ENCODE measurements at places on chromosomes 3 and 15. TPM values are rescaled to one million over a fixed set of nuclear protein-coding genes. Genes with fewer than 3 reads are reported as not detected.

Gene FBLN2
- 0.39 TPM for total RNA-seq

Gene CYP1A2
- not detected for total RNA-seq

Gene MEIS2
- total RNA-seq, result 11.5 TPM

Gene ST6GAL1
- 15.6 TPM for total RNA-seq

Gene KCNMB2
- not detected for total RNA-seq

- no peak for DNase-seq
Measured at GRCh38 chr15:22922003-22922402, 58.2 kb downstream of the CYFIP1 start.

DNA sequence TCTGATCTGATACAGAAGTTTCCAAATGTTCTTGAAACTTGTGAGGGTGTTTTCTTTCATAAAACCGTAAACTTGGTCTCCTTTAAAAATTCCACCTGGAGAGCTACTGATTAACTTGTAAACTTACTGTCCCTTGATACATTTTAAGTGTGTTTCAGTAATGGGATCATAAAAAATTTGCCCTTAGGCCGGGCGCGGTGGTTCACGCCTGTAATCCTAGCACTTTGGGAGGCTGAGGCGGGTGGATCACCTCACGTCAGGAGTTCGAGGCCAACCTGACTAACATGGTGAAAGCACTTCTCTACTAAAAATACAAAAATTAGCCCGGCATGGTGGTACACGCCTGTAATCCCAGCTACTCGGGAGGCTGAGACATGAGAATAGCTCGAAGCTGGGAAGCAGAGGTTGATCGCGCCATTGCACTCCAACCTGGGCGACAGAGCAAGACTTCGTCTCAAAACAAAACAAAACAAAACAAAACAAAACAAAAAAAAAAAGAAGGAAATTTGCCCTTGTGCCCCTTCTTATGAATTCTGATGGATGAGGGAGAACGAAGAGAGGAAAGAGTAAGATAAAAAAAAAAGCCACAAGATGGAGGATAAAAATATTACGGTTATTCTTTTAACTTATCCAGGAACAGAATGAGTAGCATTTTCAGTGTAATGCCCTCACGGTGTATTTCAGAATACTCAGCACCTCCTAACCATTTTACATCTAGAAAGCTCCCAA is 32.1 kb upstream of the AP4E1 start:
- DNase-seq, result no peak

GRCh38 chr3:47622671-47623461 is 44.2 kb upstream of the CSPG5 start:
- no peak for DNase-seq

DNA sequence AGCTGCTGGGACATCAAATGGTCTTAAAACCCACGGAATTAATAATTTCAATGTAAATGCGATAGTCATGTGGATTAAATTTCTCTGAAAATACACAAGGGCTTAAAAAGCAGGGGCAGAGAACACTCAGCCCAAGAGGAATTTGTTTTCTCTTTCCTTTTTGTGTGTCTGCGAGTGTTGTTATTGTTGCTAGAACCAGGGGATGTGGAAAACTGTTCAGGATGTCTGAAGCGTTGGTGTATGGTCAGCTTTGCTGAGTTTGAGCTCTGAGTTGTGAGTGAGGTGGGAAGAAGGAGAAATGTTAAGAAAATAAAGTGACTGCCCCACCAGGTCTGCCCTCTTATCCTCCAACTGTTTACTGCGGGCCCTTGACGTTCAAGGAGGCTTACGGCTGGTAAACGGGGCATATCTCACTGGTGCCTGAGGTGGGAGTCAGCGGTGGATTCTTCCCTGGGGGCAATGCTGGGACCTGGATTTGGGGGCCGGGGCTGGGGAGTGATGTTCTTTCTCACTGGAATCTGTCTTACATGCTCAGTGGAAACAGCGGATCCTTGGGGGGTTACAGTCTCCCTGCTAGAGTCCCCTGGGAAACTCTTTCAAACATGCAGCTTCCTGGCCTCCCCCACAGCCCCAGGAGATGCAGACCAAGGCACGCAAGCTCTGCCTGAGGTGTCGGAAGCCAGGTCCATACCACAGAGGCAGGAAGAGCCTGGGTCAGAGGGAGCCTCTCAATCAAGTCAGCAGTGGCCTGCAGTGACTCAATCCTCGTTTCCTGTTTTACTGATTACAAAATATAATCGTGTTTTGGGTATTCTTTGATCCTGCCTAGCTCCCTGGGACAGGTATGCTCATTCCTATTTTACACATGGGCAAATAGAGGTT is 41.8 kb downstream of the ITGA11 start:
- DNase-seq, result no peak

DNA sequence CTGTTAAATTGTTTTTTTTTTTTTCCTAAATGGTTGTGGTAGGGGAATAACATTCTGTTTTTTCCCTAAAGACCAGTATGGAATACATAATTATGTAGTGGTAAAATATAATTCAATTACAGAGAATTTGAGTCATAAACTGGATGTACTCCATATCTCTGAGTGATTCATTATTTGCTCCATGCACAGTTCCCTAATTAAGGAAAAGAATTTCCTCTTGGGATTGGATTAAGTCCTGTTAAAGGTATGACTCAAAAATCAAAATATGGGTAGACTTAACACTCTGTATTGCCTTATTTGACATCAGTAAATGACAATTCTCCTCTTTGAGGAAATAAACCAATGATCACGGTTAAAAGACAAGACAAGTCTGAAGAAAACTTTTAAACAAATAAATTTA is 78.0 kb upstream of the KCNH8 start:
- no peak for DNase-seq

DNA sequence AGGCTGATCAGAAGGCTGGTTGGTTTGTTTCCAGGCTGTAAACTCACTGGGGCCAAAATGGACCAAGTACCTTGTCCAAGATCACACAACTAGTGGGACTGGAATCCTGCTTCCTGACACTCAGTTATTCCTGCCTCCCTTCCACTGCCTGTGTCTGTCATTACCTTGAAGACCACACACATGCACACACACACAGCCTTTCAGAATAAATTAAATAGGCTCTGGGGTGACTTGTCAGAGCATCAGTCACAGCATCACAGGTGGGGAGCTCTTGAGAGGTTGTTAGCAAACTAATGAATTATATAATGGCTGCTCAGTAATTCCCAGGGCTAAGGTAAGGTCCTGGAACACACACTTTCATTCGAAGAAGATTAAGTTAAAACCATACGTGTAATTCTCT is 231.8 kb downstream of the UACA start:
- no peak for DNase-seq

- DNase-seq, result no peak
Measured at GRCh38 chr3:124174476-124174875, 182.6 kb upstream of the ROPN1 start.

Measured in HCT116 (cell line).